Mammary epithelial cell (primary cell): ENCODE measurements at places on chromosomes 1 and 21. TPM values are rescaled to one million over a fixed set of nuclear protein-coding genes. Genes with fewer than 3 reads are reported as not detected.

GRCh38 chr1:11908095-11908675, 18.0 kb downstream of the KIAA2013 start:
- DNase-seq: no peak

DNA sequence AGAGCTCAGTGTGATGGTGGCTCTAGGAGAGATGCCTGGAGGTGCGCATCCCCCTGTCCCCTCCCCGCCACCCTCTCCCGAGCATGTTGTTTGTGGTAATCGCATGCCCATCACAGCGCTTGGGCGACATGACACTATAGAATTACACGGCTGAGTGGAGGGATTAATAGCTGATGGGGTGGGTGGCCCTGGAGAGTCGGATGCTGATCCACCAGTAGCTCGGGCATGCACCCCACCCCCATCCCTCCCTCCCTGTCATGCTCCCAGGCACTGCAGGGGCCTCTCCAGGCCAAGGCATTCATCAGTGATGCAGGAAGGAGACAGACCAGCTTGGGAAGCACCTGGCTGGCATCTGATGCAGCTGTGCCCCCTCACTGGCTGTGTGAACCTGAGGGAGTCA, 159.0 kb upstream of the IGSF21 start:
- no peak for DNase-seq

- DNase-seq: peak; percentile 31
These were observed 14.2 kb downstream of the UCK2 start for GRCh38 chr1:165841582-165842017.

DNA sequence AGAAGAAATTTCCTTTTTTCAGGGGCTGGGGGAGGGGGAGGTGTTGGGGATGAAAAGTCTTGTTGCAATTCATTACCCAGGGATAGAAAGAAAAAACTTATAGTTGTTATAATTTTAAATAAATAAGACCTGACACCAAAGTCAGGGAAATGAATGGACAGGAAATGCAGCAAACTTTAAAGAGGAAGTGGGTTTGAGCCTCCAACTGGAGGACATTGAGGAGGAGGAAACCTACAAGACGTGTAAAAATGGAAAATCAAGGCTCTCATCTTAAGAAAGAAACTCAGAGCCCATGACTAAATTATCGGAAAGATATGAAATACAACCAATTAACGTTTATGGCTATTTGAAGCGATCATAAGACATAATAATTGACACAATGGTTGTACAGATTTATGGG, 54.4 kb downstream of the NIBAN1 start:
- DNase-seq: no peak

GRCh38 chr21:26842300-26842699, 2.9 kb downstream of the ADAMTS1 start:
- DNase-seq: peak; percentile 22

- DNase-seq: no peak
These were observed 60.8 kb downstream of the NDUFS5 start for GRCh38 chr1:39086865-39087409.

UTS2 gene
- not detected in 2 replicates for total RNA-seq

LCA5L gene
- total RNA-seq: 1.6 TPM in 2 replicates

DNA sequence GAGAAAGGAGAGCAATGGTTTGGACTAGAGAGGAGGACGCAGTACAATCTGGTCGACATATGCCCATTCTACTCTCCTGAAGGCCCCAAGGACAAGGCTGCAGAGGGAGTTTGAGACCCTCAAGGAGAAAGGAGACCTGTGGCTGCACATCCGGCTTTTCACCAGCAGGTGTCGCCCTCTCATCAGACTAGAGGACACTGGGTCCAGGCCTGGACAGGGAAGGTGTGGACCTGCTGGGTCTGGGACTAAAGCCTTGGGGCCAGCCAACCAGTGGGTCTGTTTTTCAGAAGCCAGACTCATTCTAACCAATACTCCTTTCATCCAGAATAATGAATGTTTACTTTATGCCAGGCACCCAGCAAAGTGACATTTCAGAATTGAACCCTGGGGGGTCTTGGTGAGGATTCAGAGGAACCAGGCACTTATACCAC, 5.0 kb downstream of the SRARP start:
- peak; percentile 37 for DNase-seq

GRCh38 chr1:220880726-220881506, 1.7 kb downstream of the HLX start:
- DNase-seq: no peak

GBP7 gene
- total RNA-seq: not detected

DNA sequence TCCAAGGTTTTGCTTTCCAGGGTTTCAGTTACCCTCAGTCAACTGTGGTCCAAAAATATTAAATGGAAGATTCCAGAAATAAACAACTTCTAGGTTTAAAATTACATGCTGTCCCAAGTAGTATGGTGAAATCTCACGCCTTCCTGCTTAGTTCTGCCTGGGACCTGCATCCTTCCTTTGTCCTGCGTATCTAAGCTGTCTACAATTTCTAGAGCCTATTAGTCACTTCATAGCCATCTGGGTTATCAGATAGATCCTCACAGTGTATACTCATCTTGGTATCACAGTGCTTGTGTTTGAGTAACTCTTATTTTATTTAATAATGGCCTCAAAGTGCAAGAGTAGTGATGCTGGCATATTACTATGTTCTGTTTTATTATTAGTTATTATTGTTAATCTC, 157.7 kb downstream of the ROR1 start:
- DNase-seq: peak; percentile 59

GRCh38 chr1:177053648-177054047, 110.9 kb downstream of the ASTN1 start:
- no peak for DNase-seq

- peak; percentile 74 for DNase-seq
These were observed 510 bp downstream of the DENND4B start for GRCh38 chr1:153945795-153946621.

RBM34 gene
- total RNA-seq: 73.9 and 96.2 TPM in 2 replicates

LRRC71 gene
- total RNA-seq: not detected

ARHGEF19 gene
- total RNA-seq: 3.5 TPM

DNA sequence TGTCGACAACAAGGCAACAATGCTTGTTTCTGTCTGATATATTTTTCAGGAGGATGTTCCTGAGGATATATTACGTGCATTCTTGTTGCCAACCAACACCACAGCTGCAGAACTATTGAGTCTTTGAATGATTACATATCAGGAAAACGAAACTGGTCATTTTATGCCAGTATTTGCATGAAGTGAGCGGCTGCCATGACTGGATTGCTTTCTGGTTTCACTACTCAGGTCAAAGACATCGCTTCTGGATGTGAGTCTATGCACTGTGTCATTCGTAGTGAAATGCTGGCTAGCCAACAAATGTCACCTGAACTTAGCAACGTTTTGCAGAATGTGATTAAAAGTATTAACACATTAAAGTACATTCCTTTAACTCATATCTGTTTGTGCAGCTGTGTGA, 35.8 kb upstream of the OLFM3 start:
- DNase-seq: no peak

LMO4 gene
- total RNA-seq: 44.7 TPM

GRCh38 chr1:19792237-19793002, 7.3 kb downstream of the TMCO4 start:
- no peak for DNase-seq

GRCh38 chr1:30824736-30825429, 67.3 kb upstream of the LAPTM5 start:
- DNase-seq: no peak
